Cardiac fibroblast (primary cell): ENCODE measurements at places on chromosomes 2 and 18.
A peak's percentile ranks its signal among the peaks of the same experiment; 100 is the strongest.

DNA sequence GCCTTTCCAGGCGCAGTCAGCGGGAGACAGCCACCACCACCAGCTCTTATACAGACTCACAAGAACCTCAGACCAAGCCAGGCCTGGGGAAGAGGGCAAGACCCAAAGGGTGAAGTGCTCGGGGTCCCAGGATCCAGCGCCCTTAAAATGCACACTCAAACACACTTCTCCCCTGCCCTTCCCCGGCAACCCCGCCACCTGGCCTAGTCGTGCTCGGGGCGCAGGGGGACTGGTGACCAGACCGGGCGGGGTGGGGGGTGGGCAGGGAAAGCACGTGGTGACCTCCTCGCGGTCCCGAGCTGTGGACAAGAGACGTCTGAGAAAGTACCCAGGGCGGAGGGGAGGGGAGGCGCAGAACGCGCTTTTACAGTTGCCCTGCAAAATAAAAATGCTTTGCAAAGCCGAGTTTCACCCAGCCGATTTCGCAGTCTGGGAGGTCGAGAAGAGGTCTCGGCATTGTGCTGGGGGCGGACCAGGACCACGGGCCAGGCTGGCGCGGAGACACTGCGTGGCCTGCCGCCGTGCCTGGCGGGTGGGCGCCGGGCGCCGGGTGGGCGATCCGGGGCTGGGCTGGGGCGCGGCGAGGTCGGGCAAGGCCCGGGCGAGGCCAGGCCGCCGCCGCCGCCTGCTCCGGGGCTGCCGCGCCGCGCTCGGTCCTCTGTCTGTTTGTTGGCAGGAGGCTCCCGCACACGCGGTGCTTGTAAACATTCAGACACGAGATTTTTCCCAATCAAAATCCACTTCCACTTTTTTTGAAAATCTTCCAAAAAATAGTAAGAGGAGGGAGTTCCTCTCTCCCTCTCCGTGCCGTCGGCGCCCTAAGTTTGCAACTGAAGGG lies 2.0 kb downstream of the BCL11A start:
- peak; percentile 60 for DNase-seq

GRCh38 chr2:120231564-120231973 lies 8.4 kb upstream of the TMEM185B start:
- DNase-seq = no peak

- no peak for DNase-seq
These were observed 17.7 kb upstream of the GALNT3 start for GRCh38 chr2:165811592-165812370.

DNA sequence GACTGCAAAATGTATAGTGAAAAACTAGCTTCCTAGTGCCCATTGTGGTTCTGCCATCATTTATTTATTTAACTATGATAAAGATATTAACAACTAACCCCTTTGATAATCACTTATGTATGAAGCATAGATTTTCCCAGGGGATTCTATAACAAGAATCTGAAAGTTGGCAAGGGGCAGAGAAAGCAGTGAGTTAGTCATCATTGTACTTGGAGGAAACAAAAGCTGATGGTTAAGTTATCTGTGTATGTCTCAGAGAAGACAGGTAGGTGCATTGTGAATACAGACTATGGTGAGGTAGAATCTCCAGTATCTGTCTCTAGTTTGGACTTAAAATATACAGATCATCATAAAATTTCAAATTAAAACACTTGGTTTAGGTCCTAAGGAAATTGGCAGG lies 2159.1 kb upstream of the CELF4 start:
- peak; percentile 14 for DNase-seq

DNA sequence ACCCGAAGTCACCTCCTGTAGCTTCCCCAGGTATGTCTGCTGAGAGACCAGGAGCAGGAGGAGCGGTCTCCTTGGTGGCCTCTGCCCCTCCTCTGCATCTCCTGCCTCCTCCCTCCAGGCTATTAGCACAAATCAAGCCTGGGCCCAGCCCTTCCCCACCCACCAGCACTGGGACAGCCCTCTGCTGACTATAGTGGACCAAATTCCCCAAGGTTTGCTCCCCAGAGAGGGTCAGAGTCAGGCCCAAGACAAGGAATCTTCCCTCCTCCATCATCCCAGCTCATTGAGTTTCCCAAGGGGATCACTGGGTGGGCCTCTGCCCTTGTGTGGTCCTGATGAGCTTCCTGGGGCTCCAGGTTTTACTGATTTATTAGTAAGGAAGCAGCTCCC lies 62.1 kb downstream of the EMILIN2 start:
- no peak for DNase-seq

- peak; percentile 56 for DNase-seq
These were observed 7.0 kb downstream of the NDUFV2 start for GRCh38 chr18:9109523-9109922.

- DNase-seq = peak; percentile 30
These were observed 36.5 kb downstream of the RHOB start for GRCh38 chr2:20483194-20483895.

- DNase-seq = no peak
These were observed 35.4 kb downstream of the PGAP1 start for GRCh38 chr2:196891136-196891535.

- DNase-seq = peak; percentile 91
These were observed 60.0 kb downstream of the ZEB2 start for GRCh38 chr2:144459937-144460336.

DNA sequence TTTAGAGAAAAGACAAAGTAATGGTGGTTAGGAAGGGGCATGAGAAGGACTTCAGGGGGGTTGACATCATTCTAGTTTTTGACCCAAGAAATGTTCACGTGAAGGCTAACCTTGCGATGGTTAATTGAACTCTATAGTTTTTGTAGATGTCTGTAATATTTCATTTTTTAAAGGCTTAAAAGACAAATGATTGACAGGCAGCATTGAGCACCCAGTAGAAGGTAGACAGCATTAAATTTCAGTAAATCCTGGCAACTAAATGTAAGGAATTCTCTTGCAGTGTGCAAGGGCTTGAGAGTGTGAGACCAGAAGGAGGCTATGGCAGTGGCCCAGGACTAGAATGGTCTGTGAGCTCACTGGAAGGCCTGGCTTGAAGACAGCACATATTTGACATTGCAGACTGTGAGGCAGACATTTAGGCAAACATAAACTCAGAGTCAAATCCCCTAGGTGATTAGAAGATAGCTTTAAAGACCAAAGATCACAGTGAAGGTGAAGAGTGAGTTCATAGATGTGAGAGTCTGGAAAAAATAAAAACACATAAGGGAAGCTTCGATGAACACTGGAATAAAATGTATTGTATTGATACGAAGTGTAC lies 100.1 kb upstream of the MAP4K4 start:
- DNase-seq = peak; percentile 71

DNA sequence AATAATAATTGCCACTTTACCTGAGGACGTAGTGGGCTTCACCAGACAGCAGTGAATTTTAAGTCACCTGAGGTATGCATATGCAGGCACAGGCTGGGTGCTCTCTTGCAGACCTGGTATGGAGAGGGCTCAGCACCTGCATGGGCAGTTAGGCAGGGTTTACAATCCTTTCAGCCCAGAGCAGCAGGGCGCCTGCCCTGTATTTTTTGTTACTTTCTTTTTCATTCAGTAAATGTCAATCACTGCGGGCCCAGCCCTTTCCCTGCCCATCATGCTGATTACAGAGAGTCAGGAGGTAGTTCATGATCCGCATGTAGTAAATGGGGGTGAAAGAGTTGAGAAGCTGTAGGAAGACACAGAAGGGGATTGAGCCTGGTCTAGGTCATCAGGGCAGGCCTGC lies 147.0 kb upstream of the ALPP start:
- DNase-seq = no peak

GRCh38 chr2:227817850-227818674 lies 4.4 kb downstream of the CCL20 start:
- peak; percentile 100 for DNase-seq

- DNase-seq = no peak
These were observed 209.5 kb upstream of the TWIST2 start for GRCh38 chr2:238638100-238638981.

DNA sequence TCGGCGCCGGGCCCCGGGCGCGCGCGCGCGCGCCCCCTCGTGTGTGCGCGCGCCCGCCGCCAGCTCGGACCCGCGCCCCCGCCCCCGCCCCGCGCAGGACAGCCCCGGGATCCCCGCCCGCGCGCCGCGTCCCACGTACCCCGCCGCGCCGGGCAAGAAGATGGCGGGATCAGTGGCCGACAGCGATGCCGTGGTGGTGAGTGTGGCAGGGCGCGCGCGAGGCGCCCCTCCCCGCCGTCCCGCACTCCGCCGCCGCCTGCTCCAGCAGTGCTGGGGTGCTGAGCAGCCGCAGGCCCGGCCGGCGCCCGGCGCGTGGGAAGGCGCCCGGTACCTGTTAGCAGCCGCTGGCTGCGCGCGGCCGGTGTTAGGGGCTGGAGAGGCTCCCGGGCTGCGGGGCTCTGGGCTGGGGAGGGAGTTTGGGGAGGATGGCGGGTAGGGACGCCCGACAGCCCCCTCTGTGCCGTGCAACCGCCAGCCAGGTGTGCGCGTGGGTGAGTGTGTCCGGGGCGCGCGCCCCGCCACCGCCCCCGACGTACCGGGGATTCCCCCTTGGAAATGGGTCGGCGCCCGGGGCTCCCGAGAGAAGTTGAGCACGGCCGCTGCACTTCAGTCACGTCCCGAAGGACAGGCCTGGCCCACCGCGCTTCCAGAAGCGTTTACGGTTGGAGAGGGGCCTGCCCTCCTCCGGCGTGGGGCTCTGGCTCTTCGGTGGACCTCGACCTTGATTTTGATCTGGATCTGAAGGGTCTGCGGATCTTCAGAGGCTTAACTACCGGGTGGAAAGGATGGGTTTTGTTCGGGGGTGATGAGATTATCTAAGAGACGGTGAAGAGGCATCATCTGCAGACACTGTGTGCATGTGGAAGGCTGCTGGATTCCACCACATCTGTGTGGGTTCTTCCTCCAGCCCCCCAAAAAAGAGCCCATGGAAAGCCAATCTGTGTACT lies 697 bp downstream of the LGALSL start:
- DNase-seq = peak; percentile 55

- no peak for DNase-seq
These were observed 209.1 kb downstream of the KCNH7 start for GRCh38 chr2:162629499-162629898.

DNA sequence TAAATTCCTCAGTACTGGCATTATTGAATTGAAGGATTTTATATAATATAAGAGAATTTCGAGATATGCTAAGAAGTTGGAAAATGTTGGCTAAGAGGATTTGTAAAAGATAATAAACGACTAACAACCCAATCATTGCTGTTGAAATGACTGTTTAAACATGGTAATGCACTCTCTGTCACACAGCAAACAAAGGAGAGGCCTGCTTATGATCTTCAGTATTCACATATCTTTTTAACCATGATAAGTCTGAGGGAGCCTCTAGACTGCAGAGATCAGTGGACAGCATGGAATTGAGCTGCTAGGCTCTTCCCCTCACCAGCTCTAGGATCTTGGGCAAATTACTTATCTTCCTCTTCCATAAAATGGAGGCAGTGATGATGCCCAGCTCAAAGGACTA lies 2.7 kb downstream of the KCTD18 start:
- DNase-seq = no peak

DNA sequence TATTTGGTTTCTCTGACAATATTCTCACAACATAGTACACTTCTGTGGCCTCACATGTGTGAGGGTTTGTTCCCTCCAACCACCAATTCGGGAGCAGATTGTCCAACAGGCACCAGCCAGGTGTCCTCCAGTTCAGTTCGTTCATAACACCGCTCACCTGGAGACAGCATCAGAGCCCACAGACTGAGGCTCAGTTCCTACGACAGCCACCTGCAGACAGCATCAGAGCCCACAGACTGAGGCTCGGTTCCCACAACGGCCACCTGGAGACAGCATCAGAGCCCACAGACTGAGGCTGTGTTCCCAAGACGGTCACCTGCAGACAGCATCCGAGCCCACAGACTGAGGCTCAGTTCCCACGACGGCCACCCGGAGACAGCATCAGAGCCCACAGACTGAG lies 58.2 kb upstream of the SNTG2 start:
- DNase-seq = no peak

GRCh38 chr2:74313497-74313896 lies 29.7 kb downstream of the SLC4A5 start:
- no peak for DNase-seq

DNA sequence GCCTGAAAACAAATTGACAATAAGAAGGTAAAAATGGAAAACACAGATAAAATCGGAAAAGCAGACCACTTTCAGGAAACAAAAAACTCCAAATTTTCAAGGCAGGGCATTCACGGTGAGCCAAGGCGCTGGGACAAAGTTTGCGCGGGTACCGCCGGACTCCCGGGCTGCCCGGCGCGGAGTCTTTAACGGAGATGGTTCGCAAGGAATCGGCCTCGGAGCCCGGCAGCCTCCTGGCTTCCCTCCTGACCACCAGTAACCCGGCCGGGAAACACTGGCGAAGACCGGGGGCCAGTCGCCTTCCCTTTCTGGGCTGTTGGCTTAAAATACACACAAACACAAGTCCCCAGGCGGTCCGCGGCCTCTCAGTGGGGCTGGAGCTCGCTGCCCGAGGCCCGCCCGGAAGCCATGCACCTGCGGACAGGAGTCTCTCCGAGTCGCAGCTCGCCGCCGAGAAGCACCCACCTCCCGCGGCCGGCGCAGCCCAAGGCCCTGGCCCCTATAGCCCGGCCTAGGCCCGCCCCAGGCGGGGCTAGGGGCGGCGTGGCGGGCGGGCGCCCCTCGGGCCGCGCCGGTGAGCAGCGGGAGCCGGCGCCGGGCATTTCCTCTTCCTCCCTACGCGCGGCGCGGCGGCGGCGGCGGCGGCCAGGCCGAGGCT lies 622 bp upstream of the KCMF1 start:
- peak; percentile 53 for DNase-seq

- DNase-seq = no peak
These were observed 558.2 kb upstream of the PIK3C3 start for GRCh38 chr18:41396861-41397260.

GRCh38 chr2:235267251-235267650 lies 226.6 kb upstream of the AGAP1 start:
- DNase-seq = no peak

GRCh38 chr2:172211512-172211911 lies 108.8 kb upstream of the DLX2 start:
- DNase-seq = no peak

DNA sequence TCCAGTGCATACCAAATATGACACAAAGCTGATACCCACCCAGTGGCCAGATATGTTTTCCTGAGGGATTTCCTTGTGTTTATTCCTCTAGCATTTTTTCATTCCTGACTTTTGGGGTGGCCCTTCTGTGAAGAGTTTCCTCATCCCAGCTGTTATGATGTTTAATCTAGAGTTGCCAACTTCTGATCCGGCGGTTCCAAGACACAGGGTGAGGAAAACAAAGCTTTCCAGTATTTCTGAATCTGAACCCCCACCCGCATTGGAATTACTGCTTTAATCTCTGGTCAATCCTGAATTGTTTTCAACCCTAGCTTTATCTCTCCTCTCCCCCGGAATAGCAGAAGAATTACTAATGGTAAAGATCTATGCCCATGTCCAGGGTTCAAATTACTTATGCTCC lies 39.2 kb upstream of the PNPT1 start:
- DNase-seq = peak; percentile 67

DNA sequence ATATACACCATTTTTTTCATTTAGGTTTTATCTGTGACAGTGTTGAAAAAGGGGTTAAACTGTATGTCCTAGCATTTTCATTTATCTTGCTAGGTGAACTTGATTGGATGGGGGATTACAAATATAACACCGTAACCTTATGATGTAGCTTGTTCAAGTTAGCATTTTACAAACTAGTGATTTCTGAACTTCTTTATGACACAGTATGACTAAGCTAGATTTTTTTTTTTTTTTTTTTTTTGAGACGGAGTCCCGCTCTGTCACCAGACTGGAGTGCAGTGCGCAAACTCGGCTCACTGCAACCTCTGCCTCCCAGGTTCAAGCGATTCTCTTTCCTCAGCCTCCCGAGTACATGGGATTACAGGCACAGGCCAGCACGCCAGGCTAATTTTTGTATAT lies 47.1 kb downstream of the KCMF1 start:
- peak; percentile 52 for DNase-seq

GRCh38 chr18:50875966-50876536 lies 2.9 kb upstream of the ME2 start:
- DNase-seq = no peak

GRCh38 chr2:84781942-84782716 lies 98.8 kb downstream of the TRABD2A start:
- DNase-seq = no peak
